Breast epithelium (tissue), 4 donors: ENCODE measurements at places on chromosomes 2 and 18. TPM values are rescaled to one million over a fixed set of nuclear protein-coding genes. Genes with fewer than 3 reads are reported as not detected.

CROCC2 gene
- 0.33 TPM for total RNA-seq

- no peak overlapping the region for H3K4me3 ChIP-seq
- no peaks in the 10 kb centered on the region for H3K27me3 ChIP-seq
- DNase-seq = no peak
- H3K4me1 ChIP-seq = no peaks in the 10 kb centered on the region
- H3K27ac ChIP-seq = no peak overlapping the region
Measured at GRCh38 chr2:173607606-173608311, 253.1 kb downstream of the CDCA7 start.

DNA sequence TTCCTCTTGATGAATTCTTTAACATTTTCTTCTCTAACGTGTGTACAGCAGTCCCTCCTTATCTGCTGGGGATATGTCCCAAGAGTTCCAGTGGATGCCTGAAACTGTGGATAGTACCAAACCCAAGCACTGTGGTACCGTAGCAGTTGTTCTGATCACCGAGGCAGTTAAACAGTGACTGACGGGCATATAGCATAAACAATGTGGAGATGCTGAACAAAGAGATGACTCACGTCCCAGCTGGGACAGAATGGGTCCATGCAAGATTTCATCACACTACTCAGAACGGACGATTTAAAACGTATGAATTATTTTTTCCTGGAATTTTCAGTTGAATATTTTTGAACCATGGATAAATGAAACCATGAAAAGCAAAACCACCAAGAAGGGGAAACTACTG, 54.5 kb upstream of the SPAG16 start:
- H3K27ac ChIP-seq = no peak overlapping the region
- H3K36me3 ChIP-seq = no peaks in the 10 kb centered on the region
- no peak for DNase-seq
- H3K4me1 ChIP-seq = no peaks in the 10 kb centered on the region

DNA sequence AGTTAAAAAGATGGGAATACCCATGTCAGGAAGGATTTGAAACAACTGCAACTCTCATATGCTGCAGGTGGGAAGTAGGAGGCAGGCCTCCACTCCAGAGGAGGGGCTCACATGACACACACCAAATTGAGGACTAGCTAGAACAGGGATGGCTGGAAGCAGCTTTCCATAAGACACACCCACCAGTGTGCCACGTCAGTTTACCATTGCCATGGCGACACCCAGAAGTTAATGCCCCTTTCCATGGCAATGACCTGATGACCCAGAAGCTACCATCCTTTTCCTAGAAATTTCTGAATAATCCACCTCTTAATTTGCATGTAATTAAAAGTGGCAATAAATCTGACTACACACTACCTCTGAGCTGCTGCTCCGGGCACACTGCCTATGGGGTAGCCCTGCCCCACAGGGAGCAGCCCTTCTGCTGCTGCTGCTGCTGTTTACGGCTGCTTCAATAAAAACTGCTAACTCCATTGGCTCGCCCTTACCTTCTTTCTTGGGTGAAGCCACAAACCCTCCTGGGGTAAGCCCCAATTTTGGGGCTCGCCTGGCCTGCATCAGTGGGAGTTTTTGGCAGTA, 89.4 kb downstream of the RRM2 start:
- no peaks in the 10 kb centered on the region for H3K36me3 ChIP-seq
- H3K4me1 ChIP-seq = no peaks in the 10 kb centered on the region
- H3K27ac ChIP-seq = no peak overlapping the region
- no peaks in the 10 kb centered on the region for H3K27me3 ChIP-seq
- DNase-seq = no peak

DNA sequence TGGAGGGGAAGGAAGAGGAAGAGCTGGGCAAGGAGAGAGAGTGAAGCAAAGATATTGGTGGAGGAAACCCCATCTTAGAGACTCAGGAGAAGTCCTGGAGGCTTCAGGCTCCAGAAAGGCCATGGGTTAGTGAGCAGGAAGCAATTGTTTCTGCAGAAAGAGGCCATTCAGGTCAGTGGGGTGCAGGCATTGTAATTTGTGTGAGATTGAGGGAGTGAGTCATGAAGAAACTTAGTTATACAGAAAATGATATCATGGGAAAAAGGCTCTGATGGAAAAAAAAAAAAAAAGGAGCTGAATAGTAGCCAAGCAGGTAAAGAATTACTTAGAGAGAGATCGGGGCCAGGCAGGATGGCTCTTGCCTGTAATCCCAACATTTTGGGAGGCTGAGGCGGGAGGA, 4.0 kb downstream of the EMILIN2 start:
- H3K27ac ChIP-seq = no peak overlapping the region
- no peak overlapping the region for H3K4me3 ChIP-seq
- DNase-seq = no peak
- H3K27me3 ChIP-seq = peaks cover 26% of the 10 kb centered on the region

DNA sequence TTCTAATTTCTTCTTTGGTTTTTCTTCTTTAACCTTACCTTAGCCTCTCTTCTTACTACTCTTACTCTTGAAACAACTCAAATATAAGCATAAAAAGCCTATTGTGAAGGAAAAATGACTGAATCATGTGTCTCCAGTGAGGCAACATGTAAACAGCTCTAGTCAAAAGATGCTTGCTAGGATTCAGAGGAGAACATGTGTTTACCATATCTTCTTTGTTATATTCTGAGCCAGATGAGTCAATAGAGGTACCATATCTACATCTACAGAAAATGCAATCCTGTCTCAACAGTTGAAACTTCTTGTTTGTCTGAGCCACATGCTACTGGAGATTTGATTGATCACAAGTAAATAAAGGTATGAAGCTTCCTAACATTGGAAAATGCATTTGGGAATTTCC, 15.9 kb upstream of the FIGN start:
- no peak for DNase-seq
- H3K27ac ChIP-seq = no peak overlapping the region
- no peak overlapping the region for H3K4me3 ChIP-seq
- H3K36me3 ChIP-seq = no peaks in the 10 kb centered on the region

GRCh38 chr2:35946478-35946877, 409.1 kb upstream of the CRIM1 start:
- no peaks in the 10 kb centered on the region for H3K4me1 ChIP-seq
- H3K27ac ChIP-seq = no peak overlapping the region
- no peak for DNase-seq
- H3K36me3 ChIP-seq = no peaks in the 10 kb centered on the region
